ENCODE measurements at places on chromosomes 1 and 21.

DNA sequence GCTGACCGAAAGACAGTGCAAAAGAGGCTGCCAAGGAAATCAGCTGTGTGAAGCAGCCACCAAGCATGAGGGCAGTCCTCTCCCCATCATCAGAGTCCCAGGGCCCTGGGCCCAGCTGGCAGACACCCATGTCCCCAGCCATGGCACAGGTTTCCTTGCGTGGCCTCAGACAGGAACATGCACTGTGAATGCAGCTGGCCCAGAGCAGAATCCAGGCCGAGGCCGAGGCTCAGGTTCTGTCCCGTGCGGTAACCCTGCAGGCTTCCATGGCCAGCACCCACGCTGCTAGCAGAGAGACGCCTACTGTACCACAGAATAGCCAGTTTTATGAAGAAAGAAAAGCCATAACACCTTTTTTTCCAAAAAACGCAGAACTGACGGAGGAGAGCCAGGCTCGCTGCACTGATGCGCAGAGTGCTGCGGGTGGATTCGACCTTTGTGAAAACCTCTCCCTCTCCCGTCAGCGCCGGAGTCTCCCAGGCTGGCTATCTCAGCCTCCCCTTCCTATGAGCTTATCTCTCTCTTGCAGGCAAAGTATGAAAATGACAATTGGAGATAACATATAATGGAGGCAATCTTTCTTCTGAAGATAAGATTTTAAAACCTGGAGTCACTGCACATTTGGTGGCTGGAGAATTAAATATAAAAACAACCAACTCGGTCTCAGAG lies 106.6 kb downstream of the NPHP4 start:
- DNase-seq, result no peak

DNA sequence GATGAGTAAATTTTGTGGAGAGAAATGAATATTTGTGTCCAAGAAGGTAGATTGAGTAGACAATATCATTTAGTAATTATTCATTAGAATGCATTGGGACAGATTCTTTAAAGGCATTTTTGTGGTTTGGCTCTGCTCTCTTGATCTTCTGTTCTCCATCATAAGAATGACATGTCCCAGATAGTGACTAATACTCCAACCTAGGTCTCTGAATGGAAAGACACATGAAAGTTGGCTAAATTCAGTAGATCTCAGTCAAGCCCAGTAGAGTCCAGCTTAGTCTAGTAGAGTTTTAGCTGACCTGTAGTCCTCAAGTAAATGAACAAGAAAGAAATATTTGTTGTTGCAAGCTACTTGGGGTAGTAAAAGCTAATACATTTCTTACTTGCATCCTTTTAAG lies 61.8 kb upstream of the DNAH14 start:
- DNase-seq, result no peak

DNA sequence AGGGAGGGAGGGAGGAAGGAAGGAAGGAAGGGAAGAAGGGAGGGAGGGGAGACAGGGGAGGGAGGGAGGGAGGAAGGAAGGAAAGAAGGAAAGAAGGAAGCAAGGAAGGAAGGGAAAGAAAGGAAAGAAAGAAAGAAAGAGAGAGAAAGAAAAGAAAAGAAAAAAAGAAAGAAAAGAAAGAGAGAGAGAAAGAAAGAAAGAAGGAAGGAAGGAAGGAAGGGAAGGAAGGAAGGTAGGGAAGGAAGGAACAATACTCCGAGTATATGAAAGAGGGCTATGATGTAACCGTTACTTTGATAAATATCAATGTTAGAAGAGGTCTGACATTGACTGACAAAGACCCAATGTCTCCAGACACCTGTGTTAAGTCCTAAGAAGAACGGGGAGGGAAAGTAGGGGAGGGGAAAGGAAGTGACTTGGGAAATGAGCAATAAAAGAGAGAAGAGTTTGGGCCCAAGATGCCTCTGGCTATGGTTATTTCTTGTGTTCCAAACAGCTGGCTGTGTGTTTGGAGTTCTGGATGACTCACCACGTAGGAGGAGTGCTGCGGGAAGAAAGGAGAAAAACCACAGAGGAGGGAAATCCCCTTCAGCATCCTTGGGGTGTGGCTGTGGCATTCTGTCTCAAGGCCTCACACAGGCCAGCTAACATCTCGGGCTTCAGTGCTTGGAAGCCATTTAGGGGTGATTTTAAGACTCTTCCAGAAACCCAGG lies 37.0 kb upstream of the RXRG start:
- peak; percentile 53 for DNase-seq

DNA sequence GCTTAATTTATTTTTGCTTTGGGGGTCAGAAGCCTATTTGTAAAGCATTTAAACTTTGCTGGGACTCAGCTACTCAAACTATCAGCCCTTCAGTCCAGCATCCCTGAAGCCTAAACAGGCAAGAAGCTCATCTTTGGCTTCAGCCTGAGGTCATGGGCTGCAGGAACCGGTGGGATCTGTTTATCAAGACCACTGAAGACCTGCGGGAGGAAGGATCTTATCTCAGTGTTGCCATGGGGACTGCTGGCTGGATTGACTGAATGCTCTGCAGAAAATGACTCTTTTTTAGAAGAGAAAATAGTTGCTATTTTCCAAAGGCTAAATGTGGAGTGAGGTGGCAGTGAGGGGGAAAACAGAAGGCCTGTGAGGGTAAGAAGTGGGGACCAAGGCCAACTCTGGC lies 20.6 kb upstream of the ATP1B1 start:
- no peak for DNase-seq

GRCh38 chr1:93598396-93598795 lies 83.2 kb downstream of the BCAR3 start:
- no peak for DNase-seq

GRCh38 chr21:38178653-38179470 lies 77.9 kb upstream of the KCNJ15 start:
- DNase-seq, result no peak

GRCh38 chr1:243946253-243946652 lies 96.2 kb upstream of the AKT3 start:
- no peak for DNase-seq

DNA sequence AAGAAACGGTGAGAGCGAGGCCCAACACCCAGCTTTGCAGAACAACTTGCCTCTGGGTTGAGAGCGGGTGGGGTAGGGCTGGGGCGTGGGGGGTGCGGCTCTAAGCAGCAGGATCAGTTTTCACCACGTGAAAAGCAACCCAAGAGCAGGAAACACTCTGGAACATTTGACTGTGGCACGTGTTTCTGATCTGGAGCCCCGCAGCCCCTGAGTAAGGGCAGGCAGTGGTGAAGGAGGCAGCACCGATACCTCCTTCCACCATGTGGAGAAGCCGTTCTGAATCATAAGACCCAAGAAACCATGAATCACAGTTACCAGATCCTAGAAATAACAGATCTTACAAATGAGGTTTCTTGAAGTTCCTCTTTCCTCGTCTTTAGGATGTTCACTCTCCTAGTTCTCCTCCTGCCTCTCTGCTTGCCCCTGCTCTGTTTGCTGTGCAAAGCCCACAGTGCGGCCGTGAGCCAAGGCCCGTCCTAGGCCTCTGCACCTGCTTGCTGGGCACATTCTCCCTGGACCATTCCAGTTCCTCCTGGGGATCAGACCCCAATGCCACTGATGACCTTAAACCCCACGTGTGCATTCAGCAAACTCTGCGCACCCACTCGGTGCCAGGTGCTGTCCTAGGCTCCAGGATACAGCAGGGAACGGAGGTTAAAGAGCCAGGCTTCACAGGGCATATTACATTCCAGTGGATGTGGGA lies 31.9 kb downstream of the SLC1A7 start:
- DNase-seq, result no peak

All from GM04503 (cell line).